ENCODE measurements at places on chromosomes 5 and 9.

- DNase-seq: no peak
These were observed 218.1 kb downstream of the AP3B1 start for GRCh38 chr5:78076351-78076750.

DNA sequence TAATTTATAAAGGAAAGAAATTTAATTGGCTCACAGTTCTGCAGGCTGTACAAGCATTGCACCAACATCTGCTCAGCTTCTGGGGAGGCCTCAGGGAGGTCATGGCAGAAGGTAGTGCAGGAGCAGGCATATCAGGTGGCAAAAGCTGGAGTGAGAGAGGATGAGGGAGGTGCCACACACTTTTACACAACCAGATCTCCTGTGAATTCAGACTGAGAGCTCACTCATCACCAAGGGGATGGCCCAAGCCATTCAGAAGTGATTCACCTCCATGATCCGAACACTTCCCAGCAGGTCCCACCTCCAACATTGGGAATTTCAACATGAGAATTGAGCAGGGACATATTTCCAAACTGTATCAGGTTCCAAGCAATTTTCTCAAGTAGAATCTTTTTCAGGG is 84.7 kb upstream of the BRINP1 start:
- DNase-seq: no peak

GRCh38 chr9:133137451-133138231 is 16.6 kb upstream of the RALGDS start:
- DNase-seq: peak; percentile 37

GRCh38 chr5:179763215-179763945 is 30.4 kb upstream of the LTC4S start:
- DNase-seq: peak; percentile 74

Data from hematopoietic multipotent progenitor cell treated with erythropoietin and hydrocortisone succinate and interleukin-3 and kit ligand, for 17 days (in vitro differentiated cells).